GM23338 (cell line): ENCODE measurements at places on chromosomes 5 and 9. TPM values are rescaled to one million over a fixed set of nuclear protein-coding genes. Genes with fewer than 3 reads are reported as not detected.

- peaks cover 41% of the 10 kb centered on the region for H3K4me1 ChIP-seq
- no peaks in the 10 kb centered on the region for H3K27me3 ChIP-seq
- no peak for DNase-seq
Observed at GRCh38 chr5:103648086-103648485, 85.5 kb upstream of the NUDT12 start.

GRCh38 chr5:111131356-111131755 lies 39.2 kb downstream of the WDR36 start:
- DNase-seq = peak; percentile 29
- peaks cover 73% of the 10 kb centered on the region for H3K4me1 ChIP-seq
- peak overlapping the region; percentile 29 for H3K27ac ChIP-seq
- no peak overlapping the region for H3K4me3 ChIP-seq

- no peaks in the 10 kb centered on the region for H3K27me3 ChIP-seq
- H3K27ac ChIP-seq = peak overlapping the region; percentile 34
- H3K4me3 ChIP-seq = peak overlapping the region; percentile 25
- peak; percentile 78 for DNase-seq
- H3K36me3 ChIP-seq = no peaks in the 10 kb centered on the region
- H3K4me1 ChIP-seq = peaks cover 77% of the 10 kb centered on the region
Observed at GRCh38 chr5:107472620-107473064, 198.1 kb downstream of the EFNA5 start.

- H3K27ac ChIP-seq = no peak overlapping the region
- no peak for DNase-seq
- no peaks in the 10 kb centered on the region for H3K36me3 ChIP-seq
Observed at GRCh38 chr5:52139888-52140615, 647.7 kb upstream of the ITGA1 start.

GRCh38 chr5:158126442-158127405 lies 267.8 kb upstream of the CLINT1 start:
- DNase-seq = no peak
- H3K4me1 ChIP-seq = peaks cover 8% of the 10 kb centered on the region; the same call in 1 of the 2 replicates
- no peaks in the 10 kb centered on the region for H3K27me3 ChIP-seq
- H3K4me3 ChIP-seq = no peak overlapping the region

DNA sequence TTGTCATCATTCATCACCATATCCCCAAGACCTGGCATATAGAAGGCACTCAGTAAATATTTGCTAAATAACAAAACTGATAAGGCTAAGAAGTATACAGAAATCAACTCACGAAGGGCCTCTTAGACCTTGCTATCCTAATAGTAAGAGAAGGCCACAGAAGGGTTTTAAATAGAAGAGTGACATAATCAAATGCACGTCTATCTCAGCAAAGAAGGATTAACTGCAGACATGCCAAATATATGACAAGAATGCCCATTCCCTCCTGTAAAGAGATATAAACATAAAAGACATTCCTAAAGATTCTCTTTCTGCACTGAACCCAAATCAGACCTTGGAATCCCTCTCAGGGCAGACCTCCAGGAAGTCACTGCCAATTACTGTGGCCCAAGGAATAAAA lies 34.1 kb downstream of the ECPAS start:
- peaks cover 16% of the 10 kb centered on the region for H3K4me1 ChIP-seq
- no peaks in the 10 kb centered on the region for H3K27me3 ChIP-seq
- no peak overlapping the region for H3K27ac ChIP-seq
- H3K36me3 ChIP-seq = 0 out of 2 replicates have a peak, but pooled peaks cover 10% of the 10 kb centered on the region

- no peak overlapping the region for H3K27ac ChIP-seq
- DNase-seq = no peak
- H3K27me3 ChIP-seq = no peaks in the 10 kb centered on the region
- H3K36me3 ChIP-seq = no peaks in the 10 kb centered on the region
Observed at GRCh38 chr9:96148634-96149532, 153.1 kb downstream of the HSD17B3 start.

GRCh38 chr5:81233080-81233634 lies at the start of gene CKMT2:
Gene CKMT2 (plus strand): TSS chr5:81233322. CDS start chr5:81251133, 17,811 bp downstream.
- H3K4me3 ChIP-seq = peak within 1 kb of the TSS; percentile 66
- peak within 1 kb of the TSS; percentile 81; the same call in 1 of the 2 replicates for H3K27ac ChIP-seq
- peaks cover 27% of the 10 kb centered on the region; the same call in 1 of the 2 replicates for H3K4me1 ChIP-seq
- peak; percentile 93 for DNase-seq

DNA sequence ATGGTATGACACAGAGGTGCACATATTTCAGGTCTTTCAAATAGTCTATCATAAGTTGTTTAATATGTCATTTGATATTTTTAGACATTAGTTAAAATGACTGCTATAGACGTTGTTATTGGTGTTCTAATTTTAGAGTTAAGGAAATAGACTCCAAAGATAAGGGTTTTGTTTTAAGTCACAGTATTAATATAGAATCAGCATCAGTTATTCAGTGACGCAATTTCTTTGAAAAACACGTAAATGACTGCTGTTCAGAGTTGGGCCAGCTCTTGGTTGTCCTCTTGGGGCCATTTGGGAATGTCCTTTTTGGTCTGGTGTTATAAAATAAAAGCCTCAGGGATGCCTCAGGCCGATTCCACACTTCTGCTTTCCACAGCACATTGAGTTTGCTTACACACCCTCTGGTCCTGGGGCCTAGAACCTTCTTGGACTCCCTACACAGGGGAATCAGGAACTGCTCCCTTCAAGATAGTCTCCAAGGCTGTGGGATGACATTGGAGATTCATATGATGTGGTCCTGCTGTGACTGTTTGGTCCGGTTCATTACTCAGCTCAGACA lies 14.3 kb downstream of the OTULIN start:
- H3K36me3 ChIP-seq = peaks cover 10% of the 10 kb centered on the region; the same call in 1 of the 2 replicates
- no peak overlapping the region for H3K27ac ChIP-seq
- no peaks in the 10 kb centered on the region for H3K27me3 ChIP-seq
- H3K4me1 ChIP-seq = peaks cover 29% of the 10 kb centered on the region

DNA sequence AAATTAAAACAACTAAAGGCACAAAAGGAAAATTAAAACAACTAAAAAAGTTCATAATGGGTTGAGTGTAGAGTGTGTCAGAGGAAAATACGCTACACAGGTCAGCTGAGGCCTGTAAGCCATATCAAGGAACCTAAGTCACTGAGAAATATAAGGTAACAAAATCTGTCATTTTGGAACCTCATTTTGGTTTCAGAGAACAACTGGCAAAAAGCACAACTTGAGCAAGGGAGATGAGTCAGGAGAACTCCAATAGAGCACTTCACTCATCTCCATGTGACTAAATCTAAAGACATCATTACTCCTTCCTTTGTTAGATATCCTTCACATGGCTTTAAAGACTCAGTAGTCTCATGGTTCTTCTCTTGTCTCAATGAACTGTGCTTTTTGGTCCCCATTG lies 269.4 kb upstream of the POU5F2 start:
- H3K27ac ChIP-seq = no peak overlapping the region
- no peak overlapping the region for H3K4me3 ChIP-seq
- DNase-seq = no peak
- no peaks in the 10 kb centered on the region for H3K36me3 ChIP-seq
- H3K27me3 ChIP-seq = no peaks in the 10 kb centered on the region

GRCh38 chr9:108579757-108580439 lies 275.9 kb downstream of the ACTL7B start:
- DNase-seq = peak; percentile 8
- H3K4me1 ChIP-seq = no peaks in the 10 kb centered on the region
- no peak overlapping the region for H3K4me3 ChIP-seq
- no peaks in the 10 kb centered on the region for H3K27me3 ChIP-seq
- H3K36me3 ChIP-seq = no peaks in the 10 kb centered on the region

- H3K36me3 ChIP-seq = no peaks in the 10 kb centered on the region
- no peak for DNase-seq
- no peaks in the 10 kb centered on the region for H3K27me3 ChIP-seq
- H3K4me1 ChIP-seq = peaks cover 8% of the 10 kb centered on the region
- no peak overlapping the region for H3K27ac ChIP-seq
- no peak overlapping the region for H3K4me3 ChIP-seq
Observed at GRCh38 chr9:109449036-109449798, 48.9 kb downstream of the PTPN3 start.

DNA sequence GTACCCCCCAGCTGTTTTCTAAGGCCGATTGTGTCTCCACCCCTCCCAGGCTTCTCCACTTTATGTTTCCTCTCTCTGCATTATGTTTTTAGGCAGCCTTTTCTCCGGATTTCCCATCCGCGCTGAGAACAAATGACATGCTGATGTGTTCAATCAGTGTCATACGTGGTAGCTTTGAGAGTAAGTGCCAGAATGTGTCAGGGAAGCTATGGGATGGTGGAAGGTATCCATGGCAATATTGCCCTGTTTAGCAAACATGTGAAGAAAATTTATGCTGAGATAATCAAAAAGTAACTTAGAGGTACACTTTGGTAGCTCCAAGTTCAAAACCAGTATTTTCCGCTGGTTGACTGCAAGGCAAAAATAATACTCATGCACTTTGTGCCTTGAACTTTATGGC lies 36.6 kb upstream of the LECT2 start:
- no peak overlapping the region for H3K4me3 ChIP-seq
- no peaks in the 10 kb centered on the region for H3K36me3 ChIP-seq
- DNase-seq = no peak
- no peak overlapping the region for H3K27ac ChIP-seq
- H3K4me1 ChIP-seq = no peaks in the 10 kb centered on the region

DNA sequence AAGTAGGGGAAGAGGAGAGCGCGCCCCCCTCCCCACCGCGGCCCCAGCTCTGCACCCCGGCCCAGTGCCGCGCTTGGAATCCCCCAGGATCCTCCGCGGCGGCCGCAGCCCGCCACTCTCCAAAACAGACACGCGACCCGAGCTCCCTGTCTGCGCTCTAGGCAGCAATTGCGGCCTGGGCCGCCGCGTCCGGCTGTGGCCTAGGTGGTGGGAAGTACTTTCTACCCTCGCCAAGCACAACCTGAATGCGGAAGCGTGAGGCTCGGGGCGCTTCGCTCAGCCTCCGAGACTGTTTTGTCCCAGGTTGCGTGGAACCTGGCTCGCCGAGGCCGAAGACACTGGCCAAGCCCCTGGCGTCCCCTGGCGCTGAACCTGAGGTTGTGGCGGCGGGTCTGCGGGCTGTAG lies 3.3 kb upstream of the FOXB2 start:
- H3K27me3 ChIP-seq = peaks cover 99% of the 10 kb centered on the region
- peak; percentile 70 for DNase-seq
- H3K36me3 ChIP-seq = no peaks in the 10 kb centered on the region

- no peak overlapping the region for H3K4me3 ChIP-seq
- H3K4me1 ChIP-seq = peaks cover 18% of the 10 kb centered on the region
- no peaks in the 10 kb centered on the region for H3K36me3 ChIP-seq
Observed at GRCh38 chr9:92147852-92148180, 32.6 kb upstream of the SPTLC1 start.

DNA sequence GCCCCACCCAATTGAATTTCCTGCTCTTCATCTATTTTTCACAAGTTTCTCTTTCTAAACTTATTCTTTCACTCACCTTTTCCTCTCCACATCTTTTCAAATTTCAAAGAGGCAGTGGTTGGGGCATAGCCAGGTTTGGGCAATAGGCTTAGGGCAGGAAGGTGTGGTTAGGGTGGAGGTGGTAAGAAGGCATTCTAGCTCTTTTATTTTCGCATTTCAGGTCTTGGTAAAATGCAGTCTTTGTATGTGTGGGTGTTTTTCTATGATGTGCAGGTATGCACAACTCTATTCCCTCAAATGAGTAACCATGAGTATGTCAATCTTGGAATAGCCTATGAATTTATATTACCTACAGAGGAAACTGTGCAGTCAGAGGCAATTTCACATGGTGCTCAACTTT lies 129.8 kb upstream of the IFNE start:
- H3K27me3 ChIP-seq = no peaks in the 10 kb centered on the region
- H3K27ac ChIP-seq = no peak overlapping the region
- no peak overlapping the region for H3K4me3 ChIP-seq
- peaks cover 11% of the 10 kb centered on the region for H3K4me1 ChIP-seq

GRCh38 chr5:143781993-143782520 lies 29.9 kb upstream of the HMHB1 start:
- H3K27ac ChIP-seq = no peak overlapping the region
- no peak for DNase-seq
- H3K4me3 ChIP-seq = no peak overlapping the region
- no peaks in the 10 kb centered on the region for H3K36me3 ChIP-seq
- no peaks in the 10 kb centered on the region for H3K27me3 ChIP-seq
- no peaks in the 10 kb centered on the region for H3K4me1 ChIP-seq

DNA sequence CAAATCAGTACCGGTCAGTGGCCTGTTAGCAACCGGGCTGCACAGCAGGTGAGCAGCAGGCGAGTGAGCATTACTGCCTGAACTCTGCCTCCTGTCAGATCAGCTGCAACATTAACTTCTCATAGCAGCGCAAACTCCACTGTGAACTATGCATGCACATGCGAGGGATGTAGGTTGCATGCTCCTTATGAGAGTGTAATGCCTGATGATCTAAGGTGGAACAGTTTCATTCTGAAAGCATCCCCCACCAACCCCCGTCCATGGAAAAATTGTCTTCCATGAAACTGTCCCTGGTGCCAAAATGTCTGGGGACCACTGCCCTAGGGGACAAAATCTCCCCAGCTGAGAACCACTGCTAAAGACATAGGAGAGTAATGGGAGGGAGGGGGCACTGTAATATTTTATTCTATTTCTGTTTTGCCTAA lies 51.1 kb downstream of the P4HA2 start:
- no peak overlapping the region for H3K27ac ChIP-seq
- no peak overlapping the region for H3K4me3 ChIP-seq
- H3K4me1 ChIP-seq = peaks cover 3% of the 10 kb centered on the region; the same call in 1 of the 2 replicates
- H3K36me3 ChIP-seq = no peaks in the 10 kb centered on the region
- no peaks in the 10 kb centered on the region for H3K27me3 ChIP-seq

DNA sequence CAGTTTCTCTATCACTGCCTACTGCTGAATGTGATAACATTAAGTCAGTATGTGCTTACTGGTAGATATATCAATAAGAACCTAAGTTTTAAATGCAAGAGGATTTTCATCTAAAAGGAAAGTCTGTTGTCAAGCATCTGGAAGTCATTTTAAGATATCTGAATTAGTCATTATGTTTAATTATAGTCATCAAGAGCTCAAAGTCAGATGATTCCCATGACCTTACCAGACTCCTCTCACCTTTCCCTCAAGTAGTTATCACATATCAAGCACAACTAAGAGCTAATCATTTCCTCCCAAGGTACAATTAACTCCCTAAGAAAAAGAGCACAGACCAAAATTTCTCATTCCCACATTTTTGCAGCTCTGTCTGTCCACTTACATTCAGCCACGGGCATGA lies 45.5 kb downstream of the PUM3 start:
- H3K4me3 ChIP-seq = no peak overlapping the region
- 0 out of 2 replicates have a peak overlapping the region, but pooled peaks have one; percentile 41 for H3K27ac ChIP-seq
- H3K27me3 ChIP-seq = no peaks in the 10 kb centered on the region
- DNase-seq = no peak

- peaks cover 25% of the 10 kb centered on the region for H3K4me1 ChIP-seq
- DNase-seq = no peak
- peak overlapping the region; percentile 60 for H3K4me3 ChIP-seq
- H3K27ac ChIP-seq = peak overlapping the region; percentile 95
- H3K27me3 ChIP-seq = no peaks in the 10 kb centered on the region
Observed at GRCh38 chr5:65102371-65102975, 333.7 kb downstream of the CWC27 start.

- no peak overlapping the region for H3K27ac ChIP-seq
- H3K4me3 ChIP-seq = no peak overlapping the region
- DNase-seq = no peak
- H3K27me3 ChIP-seq = no peaks in the 10 kb centered on the region
- H3K4me1 ChIP-seq = peaks cover 7% of the 10 kb centered on the region
- H3K36me3 ChIP-seq = no peaks in the 10 kb centered on the region
Observed at GRCh38 chr9:79588488-79589223, 16.9 kb downstream of the TLE4 start.

Gene SLC22A4
- total RNA-seq = 0.28 and 0.78 TPM in 2 replicates

Gene HACD4
- 2.2 and 2.5 TPM in 2 replicates for total RNA-seq

Gene SPATA31D3
- not detected in 2 replicates for total RNA-seq

Gene ABO
- total RNA-seq = 0.16 and 0.28 TPM in 2 replicates

Gene TEK
- 7.9 and 9.4 TPM in 2 replicates for total RNA-seq

Gene KIAA0825
- 1.7 and 3.1 TPM in 2 replicates for total RNA-seq

Gene CDKN2B
- 0.31 and 0.83 TPM in 2 replicates for total RNA-seq

Gene PTGS1
- total RNA-seq = 1.0 and 1.3 TPM in 2 replicates

Gene SPATA31A3
- total RNA-seq = not detected in 2 replicates

Gene KCNV2
- total RNA-seq = not detected in 2 replicates

Gene N4BP3
- total RNA-seq = 52.7 and 58.2 TPM in 2 replicates

Gene NMRK1
- total RNA-seq = 6.2 and 9.6 TPM in 2 replicates
